ENCODE measurements at places on chromosomes 11 and 22.
A peak's percentile ranks its signal among the peaks of the same experiment; 100 is the strongest.

- peak; percentile 34 for DNase-seq
Observed at GRCh38 chr22:27241430-27242321, 559.9 kb downstream of the MN1 start.

DNA sequence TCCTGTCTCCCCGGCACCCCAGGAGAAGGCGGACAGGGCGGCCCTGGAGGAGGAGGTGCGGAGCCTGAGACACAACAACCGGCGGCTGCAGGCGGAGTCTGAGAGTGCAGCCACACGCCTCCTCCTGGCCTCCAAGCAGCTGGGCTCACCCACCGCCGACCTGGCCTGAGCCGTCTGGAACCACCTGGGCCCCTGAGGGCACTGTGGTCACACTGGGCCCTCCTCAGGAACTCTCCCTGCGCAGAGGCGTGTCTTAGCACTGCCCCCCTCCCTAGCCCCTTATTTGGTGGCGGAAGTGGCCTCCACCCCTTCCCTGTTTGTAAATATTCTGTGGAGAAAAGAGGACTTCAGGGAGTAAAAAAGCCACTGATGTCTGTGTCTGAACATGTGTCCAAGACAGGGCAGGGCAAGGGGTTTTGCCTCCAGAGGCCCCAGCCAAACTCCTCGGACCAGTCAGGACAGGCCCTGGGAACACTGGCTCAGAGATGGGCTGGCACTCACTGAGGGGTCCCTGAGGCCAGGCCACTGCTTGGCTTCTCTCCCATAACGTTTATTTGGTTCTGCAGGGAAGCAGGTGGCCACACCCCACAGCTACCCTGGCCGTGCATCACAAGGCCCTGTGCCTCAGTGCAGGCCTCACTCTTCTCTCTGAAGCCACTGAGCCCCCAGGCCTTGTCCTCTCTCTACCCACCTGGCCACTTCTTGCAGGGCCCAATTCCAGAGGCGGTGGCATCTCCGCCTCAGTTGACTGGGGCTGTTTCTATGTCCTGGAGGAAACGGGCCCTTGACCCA is 12.0 kb downstream of the RELA start:
- DNase-seq: no peak

DNA sequence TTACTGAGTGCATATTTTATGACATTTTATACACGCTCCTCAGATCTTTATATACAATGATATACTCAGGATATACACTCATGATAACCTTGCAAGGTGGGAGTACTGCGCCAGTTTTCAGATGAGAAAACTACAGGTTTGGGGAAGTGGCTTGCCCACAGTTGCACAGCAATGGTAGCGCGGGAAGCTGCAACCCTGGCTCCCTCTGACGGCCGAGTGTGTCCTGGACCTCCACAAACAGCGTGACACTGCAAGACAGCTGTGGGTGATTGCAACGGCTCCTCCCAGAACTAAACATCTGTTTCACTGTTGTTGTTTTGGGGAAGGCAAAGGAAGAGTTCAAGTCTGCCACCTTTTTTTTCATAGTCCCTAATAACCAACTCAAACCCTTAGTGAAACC is 47.0 kb downstream of the PACSIN2 start:
- no peak for DNase-seq

- no peak for DNase-seq
Observed at GRCh38 chr11:100777103-100777502, 90.0 kb downstream of the ARHGAP42 start.
